ENCODE measurements at places on chromosomes 4 and X.

DNA sequence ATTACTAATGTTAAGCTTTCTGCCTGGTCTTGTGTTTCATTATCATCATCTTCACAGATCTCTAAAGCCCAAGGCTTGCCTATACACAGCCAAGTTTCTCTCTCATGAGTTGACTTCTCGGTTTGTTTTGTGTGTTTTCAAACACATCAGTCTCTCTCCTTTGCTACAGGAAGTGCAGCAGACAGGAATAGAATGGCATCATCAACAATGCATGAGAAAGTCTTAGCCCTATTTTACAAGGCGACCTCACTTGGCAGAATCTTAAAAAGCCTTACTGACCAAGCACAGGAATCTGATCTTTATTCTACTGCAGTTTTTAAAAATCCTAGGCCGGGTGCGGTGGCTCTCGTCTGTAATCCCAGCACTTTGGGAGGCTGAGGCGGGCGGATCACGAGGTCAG is 36.8 kb downstream of the CC2D2A start:
- no peak for DNase-seq

DNA sequence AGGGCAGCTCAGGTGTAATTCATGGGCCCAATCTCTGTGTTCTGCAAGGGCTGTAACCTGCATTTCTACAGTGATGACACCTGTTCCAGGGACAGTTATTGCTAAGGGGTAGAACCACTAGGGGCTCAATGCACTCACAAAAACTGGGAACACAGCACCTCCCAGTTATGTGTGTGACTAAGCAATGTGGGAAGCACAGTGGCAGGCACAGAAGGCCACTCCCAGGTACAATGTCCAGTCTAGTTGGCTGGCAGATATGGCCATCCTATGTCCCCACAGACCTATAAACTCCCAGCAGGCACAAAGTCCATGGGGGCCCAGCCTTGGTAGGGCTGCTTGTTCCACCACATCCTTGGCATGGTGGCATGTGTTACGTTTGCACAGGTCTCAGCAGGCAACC is 25.7 kb downstream of the CXCL13 start:
- no peak for DNase-seq

DNA sequence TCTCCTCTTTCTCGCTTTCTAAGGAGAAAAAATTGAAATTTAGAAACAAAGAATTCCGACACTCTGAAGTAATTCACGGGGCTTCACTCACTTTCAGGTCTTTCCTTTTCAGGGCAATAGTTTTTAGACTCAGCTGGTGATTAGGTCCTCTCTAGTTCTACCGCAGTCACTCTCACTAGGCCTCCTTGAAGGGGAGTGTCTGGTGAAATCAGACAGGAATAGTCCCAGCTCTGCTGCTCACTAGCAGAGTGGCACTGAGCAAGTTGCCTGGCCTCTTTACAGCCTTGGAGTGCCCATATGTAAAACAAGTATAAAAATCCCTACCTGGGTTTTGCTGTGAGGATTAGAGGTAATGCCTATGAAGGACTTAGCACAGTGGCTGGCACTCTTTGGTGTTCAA is 64.1 kb downstream of the NEUROG2 start:
- DNase-seq, result no peak

DNA sequence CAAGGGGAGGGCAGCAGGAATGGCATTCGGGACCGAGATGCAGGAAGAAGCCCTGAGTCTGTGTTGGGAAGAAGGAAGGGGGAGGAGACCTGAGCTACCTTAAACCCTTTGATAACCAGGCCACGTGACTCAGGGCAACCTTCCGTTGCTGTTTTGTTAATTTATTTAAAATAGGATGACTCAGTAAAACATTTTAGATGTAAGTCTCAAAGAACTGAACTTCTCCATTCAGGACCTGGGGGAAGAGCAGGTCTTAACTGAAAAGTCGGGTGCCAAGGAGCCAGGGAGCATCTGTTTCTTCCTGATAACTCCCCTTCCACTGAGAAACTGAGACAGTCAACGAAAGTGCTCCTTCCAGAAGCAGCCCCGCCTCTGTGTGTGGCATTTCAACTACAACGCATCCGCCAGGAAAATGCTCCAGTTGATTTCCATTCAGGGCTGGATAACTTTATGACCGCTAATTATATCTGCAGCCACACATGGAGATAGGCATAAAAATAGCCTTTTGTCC is 88.0 kb downstream of the IRF2 start:
- DNase-seq, result no peak

DNA sequence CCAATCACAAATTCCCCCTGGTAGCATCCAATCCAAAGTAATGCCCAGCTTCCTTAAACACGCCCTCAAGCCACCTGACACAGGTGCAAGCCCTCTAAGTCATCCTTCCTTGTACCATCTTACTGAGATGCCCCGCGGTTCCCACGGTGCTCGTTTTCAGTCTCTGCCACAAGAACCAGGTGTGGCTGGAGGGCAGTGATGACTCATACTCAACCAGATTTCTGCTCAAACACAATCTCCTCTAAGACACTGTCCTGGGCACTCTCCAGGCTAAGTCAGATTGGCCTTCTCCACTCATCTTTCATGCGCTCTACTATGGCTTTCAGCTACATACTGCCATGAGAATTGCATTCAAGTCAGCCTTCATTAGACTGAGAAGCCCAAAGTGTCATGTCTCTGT is 3.5 kb downstream of the SH3KBP1 start:
- DNase-seq, result no peak

- DNase-seq, result no peak
These were observed 36.5 kb upstream of the NUDT10 start for GRCh38 chrX:51296138-51296537.

GRCh38 chrX:24306440-24306839 is 7.4 kb downstream of the SUPT20HL2 start:
- no peak for DNase-seq

DNA sequence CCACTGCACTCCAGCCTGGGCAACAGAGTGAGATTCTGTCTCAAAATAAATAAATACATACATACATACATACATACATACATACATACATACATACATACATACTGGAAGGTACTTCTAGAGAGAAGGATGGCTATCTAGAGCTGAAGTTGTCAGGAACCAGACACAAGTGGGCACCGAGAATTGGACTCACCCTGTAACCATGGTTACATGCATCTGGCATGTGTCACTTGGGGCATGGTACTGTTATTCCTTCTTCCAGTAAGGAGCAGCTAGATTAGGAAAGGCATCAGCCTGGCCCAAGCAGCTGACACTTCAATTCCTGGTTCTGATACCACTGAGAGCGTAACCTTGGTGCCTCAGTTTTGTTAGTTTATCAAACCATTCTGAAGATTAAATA is 127.1 kb downstream of the SH3KBP1 start:
- DNase-seq, result no peak

- no peak for DNase-seq
These were observed 218.9 kb downstream of the PABPC4L start for GRCh38 chr4:133982533-133983224.

- DNase-seq, result no peak
These were observed 787.5 kb downstream of the FSTL5 start for GRCh38 chr4:161376275-161376674.

- DNase-seq, result no peak
These were observed 45.2 kb upstream of the DACH2 start for GRCh38 chrX:86103061-86103460.

- no peak for DNase-seq
These were observed 161.2 kb upstream of the FRG1 start for GRCh38 chr4:189779281-189779980.

DNA sequence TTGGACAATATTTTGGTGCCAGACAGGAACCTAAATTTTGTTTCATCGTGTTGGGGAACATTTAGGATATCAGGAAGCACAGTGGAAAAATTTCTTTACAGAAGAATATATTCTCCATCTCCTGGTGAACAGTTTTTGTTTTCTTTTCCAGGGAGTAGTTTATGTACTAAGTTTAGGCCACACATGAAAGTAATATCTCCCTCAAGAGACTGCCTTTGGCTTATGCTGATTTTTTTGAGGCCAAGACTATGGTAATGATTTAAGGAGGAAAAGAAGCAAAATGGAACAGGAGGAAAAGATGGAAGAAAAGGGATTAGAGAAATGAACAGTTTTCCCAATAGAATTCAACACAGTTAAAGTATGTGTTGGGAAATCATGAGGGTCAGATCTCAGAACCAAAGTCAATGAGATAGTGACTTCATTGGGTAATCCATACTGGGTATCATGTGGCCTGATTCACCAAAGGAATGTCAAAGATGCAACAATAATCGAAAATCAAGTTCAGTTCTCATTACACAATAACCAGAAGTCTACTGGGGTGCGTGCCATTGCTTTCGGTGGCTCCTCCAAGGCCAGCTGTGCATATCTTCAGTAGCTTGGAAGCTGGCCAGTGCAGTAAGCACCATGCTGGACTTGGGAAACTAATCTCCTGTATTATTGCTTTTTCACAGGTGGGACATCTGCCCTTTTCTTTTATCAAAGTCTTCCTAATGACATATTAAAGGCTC is 234.8 kb downstream of the COL25A1 start:
- no peak for DNase-seq

DNA sequence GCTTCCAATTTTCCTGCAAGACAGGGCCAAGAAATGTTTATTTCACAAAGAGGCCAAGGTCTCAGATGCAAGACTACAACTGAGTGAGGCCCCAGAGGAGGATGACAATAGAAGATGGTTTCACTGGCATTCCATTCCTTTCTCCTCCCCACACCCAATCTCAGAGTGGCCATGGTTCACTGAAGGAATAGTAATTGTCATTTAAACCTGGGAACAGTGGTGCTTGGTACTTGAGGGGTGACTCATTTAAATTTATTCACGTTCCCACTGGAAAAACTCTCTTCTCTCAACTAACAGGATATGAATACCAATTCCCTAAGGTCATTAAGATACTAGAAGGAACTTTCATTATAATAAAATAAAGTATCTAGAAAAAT is 35.3 kb upstream of the CXCL8 start:
- no peak for DNase-seq

- DNase-seq, result no peak
These were observed 28.6 kb downstream of the MND1 start for GRCh38 chr4:153372967-153373562.

DNA sequence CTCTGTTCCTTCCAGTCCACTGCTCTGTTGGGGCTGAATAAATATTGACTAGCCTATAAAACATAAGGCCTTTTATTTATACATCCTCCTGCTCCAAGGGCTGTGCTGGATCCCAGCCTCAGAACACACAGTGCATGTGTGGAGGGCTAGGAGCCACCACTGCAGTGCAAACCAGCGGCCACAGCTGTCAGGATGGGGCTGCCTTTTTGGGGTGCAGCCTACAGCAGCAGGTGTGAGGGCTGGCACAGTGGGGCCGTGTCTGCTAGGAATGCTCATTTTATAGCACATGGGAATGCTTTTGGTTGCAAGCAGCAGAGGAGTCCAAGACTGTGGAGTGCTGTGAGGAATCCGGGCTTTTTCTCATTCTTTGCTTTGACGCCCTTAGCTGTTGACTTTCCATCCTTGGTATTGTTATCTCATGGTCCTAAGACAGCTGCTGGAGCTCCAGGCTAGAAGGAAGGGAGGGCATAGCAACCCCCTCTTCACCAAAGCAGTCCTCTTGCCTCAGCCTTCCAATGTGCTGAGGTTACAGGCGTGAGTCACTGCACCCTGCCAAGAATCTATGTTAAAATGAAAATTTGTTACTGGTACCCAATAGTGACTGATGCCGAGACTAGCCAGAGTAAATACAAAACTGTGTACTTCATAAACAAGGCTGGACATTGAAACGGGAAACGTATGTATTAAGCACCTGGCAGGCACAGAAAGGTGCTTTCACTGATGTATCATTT is 334.3 kb upstream of the GATB start:
- DNase-seq, result no peak

DNA sequence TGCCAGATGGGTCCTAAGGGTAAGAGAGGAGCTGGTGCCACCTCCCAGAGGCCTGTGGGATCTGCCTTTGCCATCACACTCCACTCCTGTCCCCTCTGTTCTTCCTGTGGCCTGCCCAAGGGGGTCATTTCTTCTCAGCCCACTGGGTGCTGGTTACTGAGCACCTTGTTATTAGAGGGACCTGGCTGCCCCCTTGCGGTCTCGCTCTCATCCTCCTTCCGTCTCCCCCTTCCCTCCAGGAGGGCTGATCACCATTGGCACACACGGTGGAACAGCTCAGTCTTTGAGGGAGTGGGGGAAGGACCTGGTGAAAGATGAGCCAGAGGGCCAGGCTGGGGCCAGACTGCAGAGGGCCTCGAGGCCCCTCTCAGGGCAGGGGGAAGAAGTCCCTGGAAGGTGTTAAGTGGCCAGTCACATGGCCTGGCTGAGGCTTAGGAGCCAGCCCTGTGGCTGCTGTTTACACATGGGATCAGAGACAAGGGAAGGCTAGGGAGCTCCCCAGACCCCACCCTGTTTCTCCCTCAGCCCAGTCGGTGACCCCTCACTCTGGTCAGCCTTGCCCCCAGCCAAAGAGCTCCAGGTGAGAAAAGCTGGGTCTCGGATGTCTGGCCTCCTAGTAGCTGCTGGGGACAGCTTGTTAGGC is 68.1 kb downstream of the MTMR1 start:
- no peak for DNase-seq

DNA sequence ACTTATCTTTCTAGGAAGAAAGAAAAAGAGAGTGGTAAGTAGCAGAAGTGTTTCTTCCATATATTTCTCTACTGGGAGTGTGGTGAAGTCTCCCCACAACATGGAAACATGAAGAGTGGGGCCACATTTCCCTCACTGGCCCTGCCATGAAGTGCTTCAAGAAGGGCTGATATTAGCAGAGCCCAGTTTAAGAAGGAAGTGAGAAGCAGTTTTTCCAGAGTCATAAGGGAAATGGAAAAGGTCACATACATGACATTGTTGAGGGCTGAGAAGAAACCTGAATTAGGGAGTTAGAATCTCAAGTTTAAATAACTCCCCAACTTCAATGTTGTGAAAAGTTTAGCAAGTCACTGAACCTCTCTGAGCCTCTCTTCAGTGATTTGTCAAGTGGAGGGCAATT is 171.9 kb upstream of the RBPJ start:
- no peak for DNase-seq

DNA sequence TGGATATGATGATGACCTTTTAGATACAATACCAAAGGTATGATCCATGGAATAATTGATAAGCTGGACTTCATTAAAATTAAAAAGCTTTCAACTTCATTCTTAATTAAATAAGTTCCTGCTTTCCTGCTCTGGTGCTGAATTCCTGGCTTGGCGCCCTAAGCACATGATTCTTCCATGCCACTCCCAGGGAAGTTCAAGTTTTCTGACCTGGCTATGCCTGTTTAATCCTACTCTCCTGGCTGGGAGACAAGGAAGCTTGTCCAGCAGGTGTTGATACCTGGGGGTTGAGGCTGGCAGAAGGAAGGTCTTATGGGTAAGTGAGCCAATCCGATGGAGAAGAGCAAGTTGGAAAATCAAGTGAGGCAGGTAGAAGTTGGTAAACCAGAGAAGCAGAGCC is 24.3 kb downstream of the XKRX start:
- no peak for DNase-seq

DNA sequence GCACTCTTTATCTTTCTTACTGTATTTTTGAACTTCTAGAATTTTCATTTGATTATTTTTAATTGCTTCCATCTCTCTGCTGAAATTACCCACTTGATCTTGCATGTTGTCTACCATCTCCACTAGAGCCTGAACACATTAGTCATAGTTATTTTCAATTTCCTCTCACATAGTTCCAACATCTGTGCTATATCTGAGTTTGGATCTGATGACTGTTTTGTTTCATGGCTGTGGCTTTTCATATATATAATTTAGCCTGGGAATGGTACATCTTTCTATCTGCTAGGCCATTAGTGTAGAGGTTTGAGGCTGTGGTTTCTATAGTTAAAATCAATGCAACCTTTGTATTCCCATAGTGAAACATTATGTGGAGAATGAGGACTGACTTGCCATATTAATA is 33.2 kb downstream of the NPY2R start:
- no peak for DNase-seq

Data from head of caudate nucleus (tissue), 42 donors.